ENCODE measurements at places on chromosomes 2 and 18.

DNA sequence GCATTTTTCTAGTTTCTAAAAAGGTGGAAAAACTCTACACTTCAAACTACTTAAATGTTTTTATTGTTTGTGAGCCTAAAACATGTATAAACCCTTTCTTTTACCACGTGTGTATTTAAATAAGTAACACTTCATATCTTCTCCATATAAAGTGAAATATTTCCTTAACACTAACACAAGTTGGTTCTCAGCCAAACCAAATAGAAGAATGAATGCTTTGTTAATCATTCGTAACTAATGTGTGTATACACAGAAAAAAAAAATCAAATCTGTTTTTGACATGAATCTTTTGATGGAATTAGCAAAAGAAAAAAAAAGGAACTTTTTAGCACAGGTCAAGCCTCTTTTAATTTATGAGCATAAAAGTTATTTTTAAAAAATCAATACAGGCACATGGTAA is 89.3 kb downstream of the EHBP1 start:
- DNase-seq: no peak

GRCh38 chr2:176268976-176269318 is 295 bp upstream of the MTX2 start:
- no peak for DNase-seq

- DNase-seq: peak; percentile 78
Observed at GRCh38 chr2:96325884-96326255, 753 bp downstream of the ITPRIPL1 start.

DNA sequence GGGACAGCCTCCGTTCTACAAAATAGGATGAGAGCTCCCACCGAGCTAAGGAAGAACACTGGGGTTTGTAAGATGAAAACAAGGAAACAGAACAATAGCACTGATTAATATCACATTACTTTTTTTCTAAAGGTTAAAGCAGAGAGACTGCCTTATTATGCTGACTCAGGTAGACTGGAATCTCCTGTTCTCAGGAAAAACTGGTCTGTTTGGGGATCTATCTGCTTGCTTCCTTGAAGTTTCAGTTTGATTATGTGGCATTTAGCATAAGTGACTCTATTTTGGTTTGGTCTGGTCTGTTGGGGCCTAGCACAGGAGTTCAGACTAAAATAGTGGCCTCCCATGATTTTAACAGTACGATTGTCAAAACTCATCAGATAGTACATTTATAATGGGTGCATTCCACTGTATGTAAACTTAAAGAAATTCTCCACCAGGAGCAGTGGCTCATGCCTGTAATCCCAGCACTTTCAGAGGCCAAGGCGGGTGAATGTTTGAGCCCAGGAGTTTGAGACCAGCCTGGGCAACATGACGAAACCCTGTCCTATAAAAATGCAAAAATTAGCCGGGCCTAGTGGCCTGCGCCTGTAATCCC is 64.1 kb upstream of the NDUFV2 start:
- no peak for DNase-seq

- DNase-seq: no peak
Observed at GRCh38 chr2:217951521-217952247, 51.1 kb downstream of the TNS1 start.

DNA sequence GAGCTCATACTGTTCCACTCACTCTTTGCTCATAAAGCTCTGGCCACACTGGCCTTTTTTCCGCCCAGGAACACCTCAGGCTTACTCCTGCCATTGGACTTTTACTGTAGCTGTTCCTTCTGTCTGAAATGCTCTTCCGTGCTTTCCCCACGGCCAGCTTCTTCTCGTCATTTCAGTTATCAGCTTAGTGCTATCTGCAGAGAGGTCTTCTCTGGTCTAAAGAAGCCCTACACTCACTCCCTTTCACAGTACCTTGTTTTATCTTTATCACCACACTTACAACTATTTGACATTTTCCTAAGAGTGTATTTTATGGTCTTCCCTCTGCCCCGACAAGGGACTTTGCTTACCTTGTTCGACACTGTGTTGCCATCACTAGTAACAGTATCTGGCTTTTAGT is 388.1 kb upstream of the SPRED2 start:
- no peak for DNase-seq

DNA sequence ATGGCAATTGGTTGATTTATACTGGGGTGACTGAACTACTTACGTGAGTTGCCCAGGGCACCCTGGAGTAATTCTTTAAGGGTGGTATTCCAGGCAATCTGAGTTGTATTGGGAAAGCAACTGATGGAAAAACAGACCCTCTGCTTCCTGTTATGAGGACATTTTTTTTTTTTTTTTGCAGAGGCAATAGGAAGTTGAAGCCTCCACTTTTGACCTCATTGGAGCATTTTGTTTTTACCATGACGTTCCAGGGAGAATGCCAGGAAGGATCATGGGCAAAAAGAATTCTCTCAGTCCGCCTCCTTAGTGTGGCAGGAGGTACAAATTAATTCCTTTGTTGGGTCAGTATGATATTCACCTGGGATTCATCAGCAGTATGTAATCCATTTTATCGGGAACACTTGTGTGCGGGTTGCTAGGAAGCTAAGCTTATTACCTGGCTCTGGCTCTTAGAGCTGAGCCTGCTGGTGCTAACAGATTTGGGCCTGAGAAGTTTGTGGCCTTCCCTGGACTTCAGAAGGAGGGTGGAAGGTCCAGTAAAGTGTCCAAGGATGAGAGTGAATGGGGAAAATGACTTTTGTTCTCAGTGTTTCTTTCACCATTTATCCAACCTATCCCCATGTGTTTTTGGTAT is 272.9 kb upstream of the EPAS1 start:
- DNase-seq: no peak

GRCh38 chr2:196601430-196602306 is 37.8 kb upstream of the CCDC150 start:
- DNase-seq: no peak

GRCh38 chr2:61645911-61646310 is 107.8 kb upstream of the XPO1 start:
- no peak for DNase-seq

DNA sequence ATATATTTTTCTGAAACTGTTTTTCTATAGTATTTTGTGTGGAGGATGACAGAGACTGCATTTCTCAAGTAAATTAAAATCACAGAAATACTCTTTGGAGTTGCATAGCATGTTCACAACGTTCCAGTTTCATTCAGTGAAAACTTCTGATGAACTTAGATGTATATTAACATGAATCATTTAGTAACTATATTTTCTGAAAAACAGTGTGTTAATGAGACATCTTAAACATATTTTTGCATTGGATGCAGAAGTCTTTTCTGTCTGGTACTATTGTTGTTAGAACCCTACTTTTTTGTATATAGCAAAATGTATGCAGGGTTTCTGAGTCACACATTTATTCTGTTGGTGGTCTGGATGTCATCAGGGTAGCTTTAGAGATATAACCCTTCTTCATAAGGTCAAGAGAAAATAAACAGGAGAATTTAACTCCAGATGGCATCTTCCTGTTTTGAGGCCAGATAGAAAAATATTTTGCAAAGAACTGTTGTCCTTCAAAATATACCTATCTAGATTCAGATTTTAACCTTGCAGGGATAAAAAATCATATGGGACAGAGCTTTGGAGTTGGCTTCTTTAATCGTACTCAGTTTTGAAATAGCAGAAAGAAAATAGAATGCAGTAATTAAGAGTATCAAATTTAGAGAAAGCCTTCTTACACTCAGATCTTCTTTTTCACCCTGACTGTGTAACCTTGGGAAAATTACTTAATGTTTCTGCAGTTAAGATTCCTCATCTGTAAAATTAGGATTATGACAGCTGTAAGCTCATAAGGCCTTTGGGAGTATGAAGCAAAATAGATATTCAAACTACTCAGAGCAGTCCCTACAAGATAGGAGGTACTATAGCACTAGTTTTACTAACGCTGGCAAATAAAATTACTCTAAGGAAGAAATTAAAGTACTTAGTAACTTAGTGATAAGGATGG is 5.3 kb downstream of the COL3A1 start:
- DNase-seq: no peak

GRCh38 chr18:79442508-79443221 is 46.9 kb downstream of the NFATC1 start:
- DNase-seq: no peak

DNA sequence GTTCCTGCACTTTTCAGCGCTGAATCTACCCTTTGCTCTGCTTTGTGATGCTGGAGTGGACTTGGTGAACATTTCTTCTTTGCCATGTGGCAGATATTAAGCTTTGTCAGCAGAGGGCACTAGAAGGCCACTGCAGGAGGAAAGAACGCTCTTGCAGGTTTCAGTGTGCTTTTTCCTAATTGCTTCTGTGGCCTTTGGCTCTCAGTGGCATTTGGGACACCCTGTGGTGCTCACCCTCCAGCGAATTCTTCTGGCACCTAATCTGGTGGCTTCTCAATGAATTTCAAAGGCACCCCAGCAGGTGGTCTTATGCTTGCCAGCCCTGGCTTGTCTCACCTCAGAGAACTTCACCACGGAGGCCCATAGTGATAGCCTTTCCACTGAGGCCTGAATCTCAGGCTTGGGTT is 146.7 kb downstream of the MYO3B start:
- no peak for DNase-seq

- DNase-seq: no peak
Observed at GRCh38 chr2:53467467-53468180, 300.0 kb upstream of the CHAC2 start.

- no peak for DNase-seq
Observed at GRCh38 chr2:19746137-19746600, 155.6 kb downstream of the TTC32 start.

- no peak for DNase-seq
Observed at GRCh38 chr18:37701967-37702366, 136.4 kb upstream of the CELF4 start.

- DNase-seq: no peak
Observed at GRCh38 chr2:63343397-63344109, 244.7 kb downstream of the WDPCP start.

- DNase-seq: no peak
Observed at GRCh38 chr2:110149330-110150220, 34.0 kb upstream of the MALL start.

GRCh38 chr2:60998628-60999545 is 18.6 kb upstream of the PEX13 start:
- no peak for DNase-seq

GRCh38 chr2:164792316-164793170 is 49.1 kb downstream of the COBLL1 start:
- no peak for DNase-seq

- DNase-seq: peak; percentile 69
Observed at GRCh38 chr2:3604991-3605961, 10.4 kb downstream of the COLEC11 start.

DNA sequence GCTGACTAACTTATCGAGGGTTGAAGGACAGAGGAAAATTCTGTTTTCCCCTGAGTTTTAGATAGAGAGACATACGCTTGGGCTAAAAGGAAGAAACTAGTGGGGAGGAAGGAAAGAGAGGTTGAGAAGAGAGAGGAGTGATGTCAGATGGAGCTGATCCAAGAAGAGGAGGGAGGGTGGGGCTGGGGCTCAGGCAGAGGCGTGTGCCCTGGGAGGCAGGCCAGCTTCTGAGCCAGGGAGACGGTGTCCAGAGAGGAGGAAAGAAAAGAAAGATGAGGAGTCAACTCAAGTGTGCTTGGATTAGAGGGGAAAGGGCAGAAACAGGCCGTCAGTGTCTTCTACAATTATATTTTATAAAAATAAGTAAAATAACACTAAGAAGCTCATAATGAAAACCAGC is 56.2 kb downstream of the EMILIN2 start:
- DNase-seq: no peak

DNA sequence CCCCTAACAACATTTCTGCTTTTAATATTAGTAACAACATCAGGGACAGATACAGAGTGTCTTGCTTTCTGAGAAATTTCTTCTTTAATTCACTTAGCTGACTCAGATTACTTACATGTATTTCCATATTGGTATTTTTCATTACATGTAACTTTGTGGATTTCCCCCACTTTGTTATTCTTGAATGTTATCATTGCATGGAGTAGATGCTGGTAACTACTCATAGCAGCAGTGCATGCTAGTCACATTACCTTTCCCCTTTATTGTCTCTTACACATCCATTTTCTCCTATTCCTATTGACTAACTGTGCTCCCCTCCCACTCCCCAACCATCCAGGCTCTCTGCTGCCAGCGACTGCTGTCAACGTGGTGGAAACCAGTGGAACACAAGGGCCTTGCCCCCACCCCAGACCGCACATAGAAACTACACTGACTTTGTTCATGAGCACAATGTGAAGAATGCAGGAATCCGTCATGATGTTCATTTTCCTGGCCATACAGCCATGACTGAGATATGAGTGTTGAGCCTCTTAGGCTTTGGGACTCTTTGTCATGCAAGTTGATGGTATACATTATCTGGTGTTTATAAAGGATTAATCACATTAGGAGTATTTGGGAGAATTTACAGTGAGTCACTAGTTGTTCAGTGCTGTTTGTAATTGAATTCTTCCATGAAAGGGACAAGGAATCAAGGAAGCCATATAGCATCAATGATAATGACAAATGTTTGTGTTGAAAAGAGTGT is 91.0 kb downstream of the EPB41L5 start:
- DNase-seq: no peak

GRCh38 chr2:61557381-61557780 is 19.2 kb upstream of the XPO1 start:
- no peak for DNase-seq

DNA sequence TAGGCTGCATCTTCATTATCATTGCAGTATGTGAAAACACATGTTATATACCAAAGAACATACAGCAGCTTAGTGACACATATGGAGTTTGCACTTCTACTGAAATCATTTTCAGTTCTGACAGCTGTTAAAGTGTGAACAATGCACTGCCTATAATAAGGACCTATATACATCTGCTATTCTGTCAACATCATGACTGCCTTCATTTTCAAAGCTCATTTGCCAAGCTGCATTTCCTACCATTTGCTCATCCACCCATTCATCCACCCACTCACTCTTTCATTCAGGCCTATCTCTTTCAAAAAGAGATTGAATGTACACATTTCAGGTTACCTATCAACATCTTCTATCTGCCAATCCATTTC is 81.7 kb upstream of the STK17B start:
- no peak for DNase-seq

- no peak for DNase-seq
Observed at GRCh38 chr2:217263756-217264155, 403.9 kb upstream of the TNP1 start.

DNA sequence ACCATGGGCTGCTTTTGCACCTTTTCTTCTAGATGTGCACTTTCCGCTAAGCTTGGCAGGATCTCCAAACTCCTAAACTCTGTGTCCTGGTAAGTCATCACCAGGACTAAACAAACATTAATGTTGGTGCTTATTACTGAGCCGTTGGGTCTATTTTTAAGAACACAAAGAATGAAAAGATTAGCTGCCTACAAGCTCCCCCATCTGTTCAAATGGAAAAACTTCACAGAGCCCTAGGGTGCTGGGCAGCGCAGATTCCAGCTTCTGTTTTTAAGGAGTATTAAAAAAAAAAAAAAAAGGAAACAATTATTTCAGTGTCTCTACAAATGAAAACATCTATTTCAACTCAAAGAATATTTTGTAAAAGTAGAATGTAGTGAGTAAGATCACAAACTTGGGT is 97.8 kb upstream of the AQP4 start:
- DNase-seq: no peak

DNA sequence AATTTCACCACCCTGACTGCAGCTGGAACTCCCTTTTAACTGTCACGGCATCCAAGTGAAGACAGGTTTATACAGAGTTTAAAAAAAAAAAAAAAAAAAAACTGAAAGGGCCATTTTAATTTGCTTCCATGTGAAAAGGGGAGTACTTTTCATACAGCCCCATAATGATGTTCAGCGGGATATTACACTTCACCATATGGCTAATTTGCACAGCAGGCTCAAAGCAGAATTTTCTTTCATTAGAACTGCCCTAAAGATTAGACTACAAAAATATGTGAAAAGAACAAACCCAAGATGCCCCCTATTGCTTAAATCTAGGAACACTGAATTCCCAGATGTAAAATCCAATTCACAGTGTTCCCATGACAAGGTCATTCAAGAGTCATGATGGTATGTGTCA is 301.8 kb downstream of the EXOC6B start:
- DNase-seq: no peak
